ENCODE measurements at places on chromosomes 11 and 22.

GRCh38 chr22:40006641-40007040 lies 11.9 kb downstream of the FAM83F start:
- no peak for DNase-seq

GRCh38 chr11:95968585-95968984 lies 44.7 kb upstream of the MTMR2 start:
- no peak for DNase-seq

DNA sequence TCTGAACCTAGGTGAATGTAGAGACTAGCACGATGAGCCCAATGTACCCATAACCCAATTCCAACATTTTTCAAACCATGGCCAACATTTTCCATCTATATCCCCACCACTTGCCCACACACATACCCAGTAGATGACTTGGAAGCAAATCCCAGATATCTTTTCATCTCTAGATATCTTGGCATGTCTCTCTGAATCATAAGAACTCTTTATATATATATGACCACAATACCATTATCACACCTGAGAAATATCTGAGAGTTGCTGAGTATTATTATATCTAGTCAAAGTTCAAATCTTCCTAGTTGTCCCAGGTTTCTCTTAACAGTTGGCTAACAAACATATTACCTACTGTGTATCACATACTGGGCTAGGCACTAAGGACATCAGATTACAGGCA lies 37.9 kb upstream of the NFRKB start:
- no peak for DNase-seq

- no peak for DNase-seq
Measured at GRCh38 chr11:33045551-33046255, 6.3 kb downstream of the TCP11L1 start.

DNA sequence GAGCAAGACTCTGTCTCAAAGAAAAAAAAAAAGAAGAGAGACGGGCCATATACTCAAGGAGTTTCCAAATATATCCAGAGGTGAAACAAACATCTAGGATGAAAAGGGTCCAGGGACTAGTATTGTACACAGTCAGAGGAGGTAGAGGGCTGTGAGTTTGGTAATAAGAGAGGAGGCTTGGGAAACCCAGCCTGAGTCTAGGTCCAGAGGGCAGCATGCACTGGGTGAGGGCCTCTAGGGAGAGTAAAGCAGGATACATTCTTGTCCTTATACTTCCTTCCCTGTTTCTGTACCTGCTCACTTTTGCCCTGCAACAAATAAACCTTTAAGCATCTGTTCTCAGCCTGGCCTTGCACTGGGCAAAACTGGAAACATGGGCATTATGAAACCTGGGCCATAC lies 31.5 kb downstream of the STIM1 start:
- no peak for DNase-seq

GRCh38 chr11:67613960-67614715 lies 7.4 kb downstream of the NDUFV1 start:
- DNase-seq = peak; percentile 90

DNA sequence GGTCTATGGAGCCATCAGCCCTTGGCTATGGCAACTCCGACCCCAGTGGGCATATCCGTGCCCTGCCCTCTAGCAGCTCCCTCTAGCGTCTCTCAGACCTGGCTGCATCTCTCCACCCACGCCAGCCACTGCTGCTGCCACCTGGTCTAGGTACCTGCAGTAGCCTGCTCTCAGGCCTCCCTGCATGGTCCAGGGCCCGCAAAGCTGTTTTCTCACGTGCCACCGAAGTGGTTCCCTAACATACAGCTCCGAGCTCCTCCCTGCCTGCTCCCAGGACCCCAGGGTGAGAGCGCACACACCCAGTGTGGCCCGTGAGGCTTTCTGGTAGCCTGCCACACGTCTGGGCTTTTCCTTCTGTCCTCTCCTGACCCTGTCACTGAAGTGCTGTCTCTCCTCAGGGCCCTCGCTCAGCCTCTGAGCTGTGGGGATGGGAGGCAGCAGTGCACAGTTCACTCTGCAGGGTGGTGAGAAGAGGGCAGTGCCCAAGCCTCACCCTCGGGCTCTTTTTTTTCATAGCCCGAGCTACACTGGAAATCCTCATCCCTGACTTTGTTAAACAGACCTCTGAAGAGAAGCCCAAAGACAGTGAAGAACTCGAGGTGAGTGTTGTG lies 14.3 kb downstream of the DGCR8 start:
- DNase-seq = no peak

DNA sequence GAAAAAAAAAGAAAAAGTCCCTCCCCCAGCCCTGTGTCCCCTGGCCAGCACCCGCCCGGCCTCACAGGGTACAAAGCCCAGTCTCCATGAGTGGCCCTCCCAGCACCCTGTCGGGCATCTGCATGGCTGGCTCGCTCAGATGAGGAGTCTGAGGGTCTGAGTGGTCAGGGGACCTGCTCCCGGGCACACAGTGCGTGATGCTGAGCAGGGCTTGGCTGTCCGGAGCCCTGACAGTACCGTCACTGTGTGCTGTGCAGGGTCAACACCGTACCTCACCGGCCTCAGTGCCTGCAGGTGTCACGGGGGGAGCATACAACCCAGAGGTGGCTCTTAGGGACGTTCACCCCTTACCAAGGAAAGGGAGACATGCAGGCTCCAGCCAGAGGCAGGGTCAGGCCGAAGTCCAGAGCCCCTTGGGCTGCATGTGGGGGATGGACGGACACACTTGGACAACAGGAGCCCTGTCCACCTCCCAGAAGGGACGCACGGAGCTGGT lies 3.6 kb upstream of the PLXNB2 start:
- DNase-seq = no peak

DNA sequence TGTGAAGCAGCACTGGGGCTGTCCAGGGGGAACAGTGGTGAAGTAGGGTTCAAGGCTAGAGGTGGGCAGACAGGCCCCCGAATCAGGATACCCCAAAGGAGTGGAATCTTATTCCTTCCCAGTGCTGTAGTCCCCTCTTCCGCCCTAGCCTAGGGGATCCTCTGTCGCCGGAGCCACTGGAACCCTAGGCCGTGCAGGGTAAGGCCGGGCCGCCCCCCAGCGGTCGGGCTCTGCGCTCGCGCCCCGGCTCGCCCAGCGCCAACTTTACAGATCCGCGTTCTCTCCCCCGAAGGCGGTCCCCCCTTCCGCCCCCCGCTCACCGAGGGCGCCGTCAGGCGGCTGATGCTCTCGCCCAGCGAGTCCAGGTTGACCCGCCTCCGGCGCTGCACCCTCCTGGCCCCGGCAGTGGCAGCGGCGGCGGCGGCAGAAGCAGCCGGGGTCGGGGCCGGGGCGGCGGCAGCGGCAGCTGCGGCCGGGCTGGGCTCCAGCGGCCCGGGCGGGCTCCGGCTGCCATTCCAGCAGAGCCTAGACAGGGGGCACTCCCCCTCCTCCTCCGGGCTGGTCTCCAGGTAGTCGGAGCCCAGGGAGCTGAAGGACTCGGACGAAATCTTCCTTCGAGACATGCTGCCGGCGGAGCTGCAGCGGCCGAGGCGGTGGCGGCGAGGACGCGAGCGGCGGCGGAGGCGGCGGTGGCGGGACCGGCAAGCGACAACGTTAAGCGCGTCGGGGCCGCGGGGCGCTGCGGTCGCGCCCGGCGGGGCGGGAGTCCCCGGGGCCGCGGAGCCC lies 650 bp downstream of the GUCY1A2 start:
- no peak for DNase-seq

- DNase-seq = no peak
Measured at GRCh38 chr11:72681226-72682153, 7.3 kb upstream of the PDE2A start.

- DNase-seq = peak; percentile 45
Measured at GRCh38 chr11:7575841-7576725, 62.3 kb downstream of the PPFIBP2 start.

- no peak for DNase-seq
Measured at GRCh38 chr22:39308614-39309363, 10.6 kb downstream of the RPL3 start.

DNA sequence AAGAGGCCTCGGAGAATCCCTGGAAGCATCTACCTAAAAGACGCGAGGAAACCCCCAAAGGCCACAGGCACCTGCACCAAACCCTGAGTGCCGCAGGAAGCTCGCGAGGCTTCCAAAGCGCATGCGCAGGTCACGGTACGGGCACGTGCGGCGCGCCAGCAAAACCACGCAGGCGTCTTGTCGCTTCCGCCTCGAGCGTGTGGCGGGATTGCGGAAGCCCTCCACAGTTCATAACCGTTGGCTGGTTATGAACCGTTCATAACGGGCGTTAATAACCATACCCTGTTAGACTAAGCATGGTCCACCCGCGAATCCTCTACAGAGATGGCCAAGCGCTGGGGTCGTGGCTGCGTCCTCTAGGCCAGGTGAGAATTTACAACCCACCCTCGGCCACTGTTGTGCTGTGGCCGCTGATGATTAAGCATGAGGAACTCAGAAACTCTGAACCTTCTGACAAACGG lies 46.4 kb downstream of the MORC2 start:
- DNase-seq = peak; percentile 82

DNA sequence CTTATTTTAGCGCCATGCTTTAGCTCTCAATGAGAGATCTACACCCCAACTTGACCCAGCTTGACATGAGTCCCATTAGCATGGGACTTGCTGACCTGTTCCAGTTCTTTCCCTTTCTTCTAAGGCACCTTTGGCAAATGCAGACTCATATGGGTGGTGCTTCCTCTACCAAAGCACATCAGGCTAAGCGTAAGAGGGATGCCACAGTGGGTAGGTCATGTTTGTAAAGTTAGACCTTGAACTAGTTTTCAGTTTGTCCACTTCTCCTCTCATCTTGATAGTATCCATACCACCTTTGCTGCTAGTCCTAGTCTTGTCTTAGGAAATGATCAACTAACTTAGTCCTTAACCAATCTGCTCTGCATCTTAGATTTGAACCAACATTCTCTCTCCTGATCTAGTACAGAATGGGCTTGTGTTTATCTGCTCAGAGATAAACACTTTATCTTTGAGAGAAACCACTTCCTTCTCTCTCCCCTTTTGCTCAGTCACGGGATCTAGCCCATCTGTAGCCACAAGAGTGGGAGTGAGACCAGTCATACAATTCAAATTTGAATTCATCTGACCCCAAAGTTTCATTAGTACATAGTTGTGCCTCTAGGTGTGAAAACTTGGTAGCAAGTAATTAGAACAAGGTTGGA lies 72.1 kb upstream of the CD44 start:
- DNase-seq = peak; percentile 62

DNA sequence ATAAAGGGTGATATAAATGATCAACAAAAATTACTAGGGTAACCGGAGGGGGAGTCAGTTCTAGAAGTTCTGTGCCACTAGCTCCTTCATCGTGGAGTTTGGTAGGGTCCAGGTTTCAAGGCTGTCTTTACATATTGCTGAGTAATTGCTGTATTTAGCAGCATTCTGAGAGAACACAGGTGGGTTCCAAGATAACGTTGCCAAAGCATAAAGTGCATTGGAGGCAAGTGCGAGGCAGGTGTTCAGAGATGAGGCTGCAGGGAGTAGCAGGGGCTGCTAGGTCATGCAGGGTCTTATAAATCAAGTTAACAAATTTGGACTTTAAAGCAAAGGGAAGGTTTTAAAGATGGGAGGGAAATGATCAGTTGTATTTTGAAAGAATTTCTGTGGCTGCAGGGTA lies 17.8 kb downstream of the SGSM3 start:
- DNase-seq = no peak

GRCh38 chr11:70786021-70786665 lies 387.8 kb downstream of the CTTN start:
- DNase-seq = no peak

DNA sequence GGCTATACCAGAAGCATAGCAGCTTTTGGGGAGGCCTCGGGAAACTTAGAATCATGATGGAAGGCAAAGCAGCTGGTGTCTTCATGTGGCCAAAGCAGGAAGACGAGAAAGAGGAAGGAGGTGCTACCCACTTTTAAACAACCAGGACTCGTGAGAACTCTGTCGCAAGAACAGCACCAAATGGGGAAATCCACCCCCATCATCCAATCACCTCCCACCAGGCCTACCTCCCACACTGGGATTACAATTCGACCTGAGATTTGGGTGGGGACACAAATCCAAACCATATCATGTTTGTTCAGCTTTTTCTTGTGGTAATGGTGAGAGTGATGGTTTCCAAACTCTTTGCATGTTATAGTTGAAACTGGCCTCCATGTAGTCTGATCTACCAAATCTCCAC lies 32.5 kb upstream of the OR10D3 start:
- DNase-seq = no peak

GRCh38 chr11:10927538-10927937 lies 69.7 kb upstream of the ZBED5 start:
- DNase-seq = no peak

- no peak for DNase-seq
Measured at GRCh38 chr11:41119484-41119883, 340.0 kb downstream of the LRRC4C start.

DNA sequence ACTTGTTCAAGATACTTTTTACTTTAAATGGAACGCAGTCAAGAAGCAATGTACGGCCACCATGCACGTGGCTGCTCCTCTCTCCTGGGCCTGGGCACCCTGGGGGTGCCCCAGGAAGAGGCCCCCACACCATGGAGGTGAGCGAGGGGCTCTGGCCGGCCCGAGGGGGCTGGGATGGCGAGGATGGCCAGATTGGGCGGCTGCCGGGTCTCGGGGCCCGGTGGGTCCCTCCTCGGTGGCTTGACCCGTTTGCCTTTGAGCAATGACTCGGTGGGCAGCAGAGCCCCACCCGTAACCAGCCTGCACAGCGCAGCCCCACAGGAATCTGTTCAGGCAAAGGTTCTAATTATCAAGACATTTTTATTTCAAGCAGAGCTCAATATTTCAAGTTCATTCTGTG lies 167.4 kb downstream of the BRD1 start:
- no peak for DNase-seq

DNA sequence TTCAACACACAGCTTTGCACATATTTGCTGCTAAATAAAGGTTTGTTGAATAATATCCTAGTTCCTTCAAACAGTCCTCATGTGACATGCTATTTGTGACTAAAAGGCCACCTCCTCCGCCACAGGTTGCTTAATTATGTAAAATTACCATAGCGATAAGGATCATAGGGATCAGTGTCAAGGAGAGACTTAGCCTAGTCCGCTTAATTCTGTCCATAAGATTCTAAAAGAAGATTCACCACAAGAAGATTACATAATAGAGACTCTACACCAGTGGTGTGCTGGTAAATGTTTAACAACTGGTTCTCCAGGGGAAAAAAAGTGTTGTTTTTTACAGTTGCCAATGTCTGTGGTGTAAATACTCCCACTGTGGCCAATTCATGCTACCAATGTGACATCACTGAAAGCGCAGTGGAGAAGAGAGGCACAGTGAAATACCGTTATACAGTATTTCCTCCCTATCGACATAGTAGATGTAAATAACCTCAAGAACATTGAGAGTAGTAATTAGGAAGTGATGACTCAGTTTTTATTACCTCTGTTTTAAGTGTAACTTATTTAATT lies 4.2 kb upstream of the CHRDL2 start:
- DNase-seq = no peak

Data from activated CD4-positive, alpha-beta memory T cell treated with anti-CD3 and anti-CD28 coated beads, Interleukin-2, amount 10 ng/mL, durations not matched to agents 7 days and 5 days (primary cell).